ENCODE measurements at places on chromosomes 5 and 9.

DNA sequence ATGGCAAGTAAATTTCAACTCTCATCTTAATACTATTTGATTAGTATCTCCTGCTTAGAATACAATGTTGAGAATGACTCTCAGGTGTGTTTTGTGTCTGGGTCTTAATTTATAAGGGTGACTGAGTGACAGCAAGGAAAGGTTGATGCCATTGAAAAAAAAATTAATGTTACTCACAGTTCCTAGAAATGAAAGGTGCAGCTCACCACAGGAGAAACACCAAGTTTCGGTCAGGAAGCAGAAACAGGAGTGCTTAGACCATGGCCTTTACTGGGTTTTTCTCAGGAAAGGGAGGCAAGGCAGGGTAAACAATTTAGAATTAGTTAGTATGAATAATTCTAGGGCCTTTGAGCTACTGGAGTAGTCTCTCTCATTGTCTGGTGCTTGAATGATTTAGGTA lies 159.2 kb upstream of the C9orf72 start:
- no peak for DNase-seq

GRCh38 chr5:105475401-105475800 lies 1912.8 kb upstream of the NUDT12 start:
- no peak for DNase-seq

GRCh38 chr9:7119612-7120011 lies 361.8 kb downstream of the KDM4C start:
- DNase-seq, result no peak

DNA sequence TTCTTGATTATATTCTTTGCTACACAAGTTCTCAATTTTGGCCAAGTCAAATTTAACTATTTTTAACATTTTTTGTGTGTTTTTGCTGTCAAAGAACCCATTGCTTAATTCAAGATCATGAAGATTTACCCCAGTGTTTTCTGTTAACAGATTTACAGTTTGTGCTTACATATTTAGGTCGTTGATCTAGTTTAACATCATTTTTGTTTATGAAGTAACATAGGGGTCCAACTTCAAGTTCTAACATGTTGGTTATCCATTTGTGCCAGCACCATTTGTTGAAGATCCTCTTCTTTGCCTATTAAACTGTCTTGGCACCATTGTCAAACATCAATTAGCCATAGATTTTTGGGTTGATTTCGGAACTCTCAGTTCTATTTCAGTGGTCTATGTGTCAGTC lies 71.0 kb downstream of the CCDC192 start:
- DNase-seq, result no peak
